ENCODE measurements at places on chromosomes 3 and 15. TPM values are rescaled to one million over a fixed set of nuclear protein-coding genes. Genes with fewer than 3 reads are reported as not detected.

DNA sequence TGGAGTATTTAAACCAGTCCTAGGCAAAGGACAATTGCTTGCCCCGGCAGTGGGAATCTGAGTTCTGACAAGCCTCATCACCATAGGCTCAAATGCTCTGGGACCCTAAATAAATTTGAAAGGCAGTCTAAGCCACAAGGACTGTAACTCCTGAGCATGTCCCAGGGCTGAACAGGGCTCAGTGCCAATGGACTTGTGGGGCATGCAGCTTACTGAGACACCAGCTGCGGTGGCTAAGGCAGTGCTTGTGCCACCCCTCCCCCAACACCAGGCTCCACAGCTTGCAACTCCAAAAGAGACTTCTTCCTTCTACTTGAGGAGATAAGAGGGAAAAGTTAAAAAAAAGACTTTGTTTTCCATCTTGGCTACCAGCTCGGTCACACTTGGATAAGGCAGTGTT lies 289.7 kb upstream of the DCBLD2 start:
- DNase-seq = no peak

GRCh38 chr3:112136959-112137693 lies 4.1 kb upstream of the GCSAM start:
- DNase-seq = no peak

- DNase-seq = no peak
Measured at GRCh38 chr15:41928637-41929620, 35.1 kb upstream of the SPTBN5 start.

Gene MUSTN1
- total RNA-seq = 7.5 TPM

DNA sequence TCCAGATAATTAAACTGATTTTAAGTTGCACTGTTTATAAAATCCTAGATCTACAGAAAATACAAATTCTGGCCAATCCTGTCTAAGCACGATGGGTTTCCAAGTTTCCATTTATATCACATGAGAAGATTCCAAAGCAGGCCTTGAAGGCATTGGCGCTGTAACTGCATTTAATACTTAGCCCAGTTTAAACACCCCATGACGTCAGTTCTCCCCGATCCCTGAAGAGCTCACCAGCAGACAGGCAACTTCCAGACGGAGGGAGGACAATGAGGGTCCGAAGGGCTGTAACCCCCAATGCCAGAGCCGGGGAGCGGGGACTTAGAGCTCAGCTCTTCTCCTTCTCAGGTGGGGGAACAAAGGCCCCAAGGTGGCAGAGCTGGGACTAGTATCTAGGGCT lies 117.3 kb downstream of the XXYLT1 start:
- DNase-seq = no peak

Gene LDHAL6B
- total RNA-seq = not detected

Gene LRRK1
- 23.1 TPM for total RNA-seq

DNA sequence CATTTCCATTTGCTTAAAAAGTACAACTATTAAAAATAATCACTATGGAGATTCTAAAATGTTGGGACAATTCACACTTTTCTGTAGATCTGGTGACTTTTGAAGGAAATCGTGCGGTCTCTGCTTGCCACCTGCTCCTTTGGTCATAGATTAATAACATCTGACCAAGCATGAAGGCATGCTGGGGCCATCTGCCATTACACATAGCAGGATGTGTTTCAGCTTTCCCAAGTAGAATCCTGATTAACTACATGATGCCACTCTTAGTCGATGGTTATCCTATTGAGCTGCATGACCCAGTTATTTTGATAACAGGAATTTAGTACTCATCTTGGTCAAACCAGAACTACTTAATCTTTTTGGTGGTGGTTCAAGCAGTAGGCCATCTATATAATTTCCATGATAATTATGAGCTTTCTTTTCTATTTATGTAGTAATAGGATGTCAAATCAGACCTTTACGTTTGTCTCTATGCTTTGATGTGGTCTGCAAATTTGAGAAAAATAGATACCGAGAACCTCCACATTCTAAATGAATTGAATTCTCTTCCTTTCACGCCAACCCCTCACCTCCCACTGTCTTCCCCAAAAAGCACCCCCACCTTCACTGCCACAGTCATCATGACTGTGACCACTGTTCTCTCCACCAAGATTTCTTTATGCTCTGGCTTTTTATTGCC lies 158.1 kb downstream of the DIPK2A start:
- no peak for DNase-seq

Gene SLC24A5
- 0.50 TPM for total RNA-seq

Gene TM6SF1
- 13.0 TPM for total RNA-seq

GRCh38 chr3:122112754-122113153 lies 57.6 kb downstream of the CD86 start:
- no peak for DNase-seq

GRCh38 chr3:15576475-15576874 lies 24.9 kb downstream of the HACL1 start:
- no peak for DNase-seq

DNA sequence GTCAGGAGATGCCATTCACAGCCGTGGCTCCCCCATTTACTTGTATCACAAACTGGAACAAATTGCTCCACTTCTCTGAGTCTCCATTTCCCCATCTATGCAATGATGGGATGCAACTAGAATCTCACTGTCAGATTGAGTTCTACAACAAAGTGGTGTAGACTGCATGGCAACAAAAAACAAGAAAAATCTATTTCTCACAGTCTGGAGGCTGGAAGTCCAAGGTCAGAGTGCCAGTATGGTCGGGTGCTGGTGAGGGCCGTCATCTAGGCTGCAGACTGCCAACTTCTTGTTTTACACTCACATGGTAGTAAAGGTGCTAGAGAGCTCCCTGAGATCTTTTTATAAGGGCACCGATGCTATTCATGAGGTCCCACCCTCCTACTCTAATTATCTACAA lies 158.4 kb upstream of the BCL6 start:
- DNase-seq = no peak

- DNase-seq = no peak
Measured at GRCh38 chr3:152486364-152486763, 217.6 kb downstream of the MBNL1 start.

DNA sequence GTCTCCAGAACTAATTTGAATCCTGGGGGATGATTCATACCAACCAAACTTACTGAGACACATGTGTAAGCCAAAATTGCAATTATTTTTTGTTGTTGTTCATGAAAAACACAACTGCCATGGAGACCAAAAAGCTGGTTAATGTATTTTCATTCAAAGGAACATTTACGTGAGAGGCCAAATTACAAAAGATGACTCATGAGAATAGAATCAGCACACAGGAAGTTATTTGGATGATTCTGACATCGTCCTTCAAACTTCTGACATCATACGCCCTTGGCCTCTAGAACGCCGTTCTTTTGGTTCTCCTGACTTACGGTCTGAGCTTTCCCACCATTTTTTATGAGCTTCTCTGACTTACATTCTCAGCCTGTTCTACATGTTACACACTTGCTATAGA lies 3.0 kb upstream of the ZNF280D start:
- no peak for DNase-seq

GRCh38 chr3:30634761-30635735 lies 28.6 kb downstream of the TGFBR2 start:
- DNase-seq = no peak

Gene REC114
- total RNA-seq = not detected

GRCh38 chr15:97014001-97014400 lies 683.5 kb downstream of the NR2F2 start:
- DNase-seq = no peak

DNA sequence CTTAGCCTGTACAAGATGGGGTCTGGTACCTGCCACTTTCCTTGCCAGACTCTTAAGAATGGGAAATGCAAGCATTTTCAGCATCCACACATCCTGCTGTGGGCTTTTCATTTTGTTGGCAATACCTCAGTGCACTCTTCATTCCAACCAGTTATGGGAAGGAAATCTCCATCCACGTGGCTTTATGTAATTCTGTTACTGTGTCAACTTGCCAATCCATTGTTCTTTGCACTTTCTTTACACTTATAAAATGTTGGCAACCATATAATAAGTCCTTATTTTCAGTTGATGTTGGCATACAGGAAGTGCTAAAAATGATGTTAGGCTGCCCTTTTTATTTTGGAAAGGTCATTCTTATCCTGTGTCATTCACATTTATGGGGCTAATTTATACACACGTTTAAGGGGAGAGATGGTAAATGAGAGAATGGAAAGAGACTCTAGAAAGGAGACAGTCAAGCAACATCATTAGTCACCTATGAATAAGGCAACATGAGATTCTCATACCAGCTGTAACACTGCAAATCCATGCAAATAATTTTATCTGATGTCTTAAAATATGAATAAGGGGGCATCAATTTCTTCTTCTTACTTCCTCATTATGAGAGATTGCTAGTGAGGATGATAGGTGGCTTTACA lies 238.7 kb downstream of the CHST2 start:
- DNase-seq = no peak

DNA sequence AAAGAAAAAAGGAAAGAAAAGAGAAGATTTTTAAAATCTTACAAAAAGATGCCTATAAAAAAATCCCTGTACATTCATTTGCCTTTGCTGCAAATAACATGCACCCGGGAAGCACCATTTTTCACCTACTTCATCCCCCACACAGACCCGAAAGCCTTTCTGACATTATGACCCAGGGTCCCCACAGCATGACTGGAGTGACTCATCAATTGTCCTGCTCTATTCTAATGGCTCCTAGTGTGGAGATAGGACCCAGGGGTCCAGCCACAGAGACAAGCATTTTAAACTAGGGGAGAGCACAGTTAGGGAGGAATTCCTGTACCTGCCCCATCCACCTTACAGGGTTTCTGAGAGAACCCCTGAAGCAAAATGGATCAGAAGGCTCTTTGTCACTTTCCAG lies 14.7 kb upstream of the PXYLP1 start:
- DNase-seq = no peak

Gene PLA2G4D
- 0.08 TPM for total RNA-seq

- DNase-seq = no peak
Measured at GRCh38 chr15:72229947-72230196, 1.1 kb downstream of the PKM start.

- no peak for DNase-seq
Measured at GRCh38 chr3:77066829-77067228, 26.9 kb downstream of the ROBO2 start.

Gene GOLGA8N
- 9.6 TPM for total RNA-seq

DNA sequence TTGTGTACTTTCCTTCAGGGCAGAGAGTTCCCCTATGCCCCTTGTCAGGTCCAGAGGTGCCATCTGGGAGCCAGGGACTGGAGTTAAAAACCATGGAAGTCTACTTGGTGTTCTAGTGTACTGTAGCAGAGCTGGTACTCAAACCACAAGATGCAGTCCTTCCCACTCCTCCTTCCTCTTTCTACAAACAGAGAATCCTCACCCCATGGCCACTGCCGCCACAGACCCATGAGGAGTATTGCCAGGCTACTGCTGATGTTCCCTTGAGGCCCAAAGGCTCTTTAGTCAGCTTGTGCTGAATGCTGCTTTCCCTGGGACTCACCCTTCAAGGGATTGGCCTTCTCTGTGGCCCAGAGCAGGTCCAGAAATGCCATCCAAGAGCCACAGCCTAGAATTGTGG lies 229.2 kb upstream of the ZPLD1 start:
- DNase-seq = no peak

GRCh38 chr3:156120528-156121251 lies at the start of gene KCNAB1:
Gene KCNAB1, plus strand, starts transcription at chr3:156120578.
- no peak for DNase-seq

DNA sequence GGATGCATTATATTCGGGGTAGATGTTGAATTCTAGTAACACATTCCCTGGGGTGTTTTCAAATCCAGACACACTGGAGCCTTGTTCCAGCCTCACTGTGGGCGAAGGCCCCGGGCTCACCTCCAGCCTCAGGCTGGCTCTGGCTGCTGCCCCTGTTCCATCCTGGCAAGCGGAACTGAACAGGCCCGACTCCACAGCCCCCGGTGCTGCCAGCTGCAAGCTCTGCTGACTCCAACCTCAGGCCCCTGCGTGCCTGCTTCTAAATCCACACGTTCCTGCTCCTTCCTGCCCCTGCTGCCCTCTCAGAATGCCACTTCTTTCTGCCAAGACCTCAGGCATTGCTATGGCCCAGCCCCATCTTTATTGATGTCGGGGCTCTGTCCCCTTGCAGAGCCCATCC lies 90.6 kb downstream of the LIPC start:
- DNase-seq = no peak

- DNase-seq = no peak
Measured at GRCh38 chr3:181313335-181313734, 323.8 kb upstream of the DNAJC19 start.

GRCh38 chr3:90253131-90253530 lies 1145.7 kb downstream of the EPHA3 start:
- no peak for DNase-seq

GRCh38 chr3:186965141-186965879 lies 35.0 kb downstream of the ST6GAL1 start:
- DNase-seq = no peak

DNA sequence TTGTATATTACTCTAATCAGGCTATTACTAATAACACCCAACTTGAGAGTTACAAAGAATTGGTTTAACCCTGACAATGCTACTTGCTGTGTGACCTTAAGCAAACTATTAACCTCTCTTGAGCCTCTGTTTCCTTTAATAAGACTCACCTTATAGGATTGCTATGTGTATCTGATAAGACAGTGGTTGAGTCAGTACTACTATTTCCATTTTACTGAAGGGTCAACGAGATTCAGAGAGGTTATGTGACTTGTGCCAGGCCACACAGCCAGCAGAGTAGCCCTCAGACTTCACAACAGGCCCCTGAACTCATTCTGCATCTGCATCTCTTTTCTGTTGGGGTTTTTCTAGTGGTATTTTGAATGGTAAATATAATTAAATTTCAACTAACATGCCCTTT lies 420.1 kb downstream of the MAGI1 start:
- no peak for DNase-seq

DNA sequence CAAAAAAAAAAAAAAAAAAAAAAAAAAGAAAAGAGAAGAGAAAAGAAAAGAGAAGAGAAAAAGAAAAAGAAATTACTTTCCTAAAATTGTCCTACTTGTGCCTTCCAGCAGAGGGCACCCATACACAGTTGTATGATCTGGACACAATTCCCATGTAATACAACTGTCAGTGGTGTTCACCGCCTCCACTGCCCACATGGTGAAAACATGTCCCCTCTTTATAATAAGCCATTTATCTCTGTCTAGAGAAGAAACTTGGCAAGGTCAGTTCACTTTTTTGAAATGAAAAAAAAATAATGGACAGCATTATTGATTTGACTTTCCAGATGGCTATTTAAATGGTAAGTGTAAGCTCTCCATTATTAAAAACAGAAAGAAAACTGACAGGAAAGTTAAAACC lies 459.4 kb downstream of the GBE1 start:
- DNase-seq = no peak

Gene TXNRD3
- 9.6 TPM for total RNA-seq

DNA sequence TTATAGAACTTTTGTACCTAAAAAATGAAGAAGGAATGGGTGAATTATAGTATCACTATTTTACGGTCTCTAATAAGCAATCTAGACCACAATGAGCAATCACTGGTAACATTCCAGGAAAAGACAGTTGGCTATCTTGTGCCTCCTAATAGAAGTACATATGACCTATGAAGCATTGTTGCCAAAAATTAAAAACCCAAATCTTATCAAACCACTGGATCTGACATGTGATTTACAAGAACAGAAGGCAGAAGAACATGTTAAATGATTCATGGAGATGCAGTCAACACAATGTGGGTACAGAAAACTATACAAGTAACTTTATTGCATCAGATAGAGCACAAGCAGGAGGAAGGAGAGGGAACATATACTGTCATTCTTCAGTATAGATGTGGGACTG lies 14.5 kb upstream of the HYKK start:
- no peak for DNase-seq
